ENCODE measurements at places on chromosomes 6 and 20.
A peak's percentile ranks its signal among the peaks of the same experiment; 100 is the strongest.

- no peak for DNase-seq
Measured at GRCh38 chr6:40640599-40641227, 53.5 kb upstream of the LRFN2 start.

GRCh38 chr20:278181-278580 lies 12.4 kb downstream of the C20orf96 start:
- no peak for DNase-seq

DNA sequence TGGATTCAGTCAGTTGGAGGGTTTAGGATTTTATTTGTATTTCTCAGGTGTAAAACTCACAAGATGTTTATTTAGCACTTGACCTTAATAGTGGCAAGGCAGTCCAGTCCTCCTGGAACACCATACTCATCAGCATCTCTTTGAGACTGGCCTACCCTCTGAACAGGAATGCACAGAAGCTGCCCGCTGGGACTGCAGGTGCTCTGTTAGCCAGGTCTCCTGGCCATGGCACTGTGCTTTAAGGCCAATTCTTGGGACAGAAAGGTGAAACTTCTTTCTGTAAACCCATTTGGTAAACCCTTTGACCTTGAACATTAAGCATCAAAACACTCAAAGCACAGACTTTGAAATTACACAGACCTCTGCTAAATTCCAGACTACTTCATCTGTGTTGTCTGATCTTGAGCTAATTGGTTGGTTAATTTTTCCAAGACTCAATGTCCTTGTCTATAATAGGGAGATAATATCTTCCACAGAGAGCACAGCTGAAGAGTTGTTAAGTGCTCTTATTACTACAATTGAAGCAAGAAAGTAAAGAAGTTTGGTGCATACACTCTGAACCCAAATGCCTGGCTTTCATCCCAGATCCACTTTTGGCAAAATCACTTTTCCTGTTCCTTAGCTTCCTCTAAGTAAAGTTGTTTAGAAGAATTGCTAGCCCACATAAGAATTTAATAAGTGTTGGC lies 54.9 kb upstream of the NT5E start:
- DNase-seq: no peak

DNA sequence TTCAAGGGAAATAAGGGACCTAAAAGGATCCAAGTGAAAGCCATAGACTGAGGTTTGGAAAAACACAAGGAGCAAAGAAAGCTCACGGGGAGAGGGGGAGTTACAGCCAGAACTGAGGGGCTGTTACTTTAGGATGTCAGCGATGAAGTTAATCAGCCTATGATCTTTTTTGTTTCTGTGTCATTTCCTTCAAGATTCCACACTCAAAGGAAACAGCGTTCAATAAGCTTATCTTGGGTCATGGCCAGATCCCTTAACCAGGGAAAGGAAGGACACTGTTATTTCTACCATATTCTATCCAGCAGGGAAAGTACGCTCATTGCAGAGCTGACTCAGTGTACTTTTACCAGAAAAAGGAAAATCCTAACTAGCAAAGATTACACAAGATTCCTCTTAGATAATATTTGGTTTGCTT lies 132.8 kb downstream of the PFDN4 start:
- DNase-seq: peak; percentile 24

DNA sequence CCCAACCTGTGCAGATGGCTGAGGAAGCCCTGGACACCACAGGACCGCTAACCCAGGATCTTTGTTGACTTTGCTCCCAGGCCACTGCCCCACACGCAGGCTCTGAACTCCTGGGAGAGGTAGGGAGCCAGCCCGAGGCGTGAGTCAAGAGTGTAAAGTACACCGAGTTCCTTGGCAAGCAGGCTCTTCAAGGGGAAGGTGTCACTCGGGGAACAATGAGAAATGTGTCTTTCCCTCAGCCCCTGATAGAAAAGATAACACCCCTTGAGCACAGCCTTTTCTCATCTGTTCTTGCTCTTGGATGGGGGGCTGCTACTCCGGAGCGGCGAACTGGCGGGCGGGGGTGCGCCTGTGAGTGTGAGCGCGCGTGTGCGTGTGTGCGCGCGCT lies 472 bp upstream of the EDN3 start:
- no peak for DNase-seq

GRCh38 chr6:100182313-100182712 lies 188.3 kb upstream of the MCHR2 start:
- no peak for DNase-seq

- no peak for DNase-seq
Measured at GRCh38 chr6:15775741-15776140, 112.9 kb upstream of the DTNBP1 start.

DNA sequence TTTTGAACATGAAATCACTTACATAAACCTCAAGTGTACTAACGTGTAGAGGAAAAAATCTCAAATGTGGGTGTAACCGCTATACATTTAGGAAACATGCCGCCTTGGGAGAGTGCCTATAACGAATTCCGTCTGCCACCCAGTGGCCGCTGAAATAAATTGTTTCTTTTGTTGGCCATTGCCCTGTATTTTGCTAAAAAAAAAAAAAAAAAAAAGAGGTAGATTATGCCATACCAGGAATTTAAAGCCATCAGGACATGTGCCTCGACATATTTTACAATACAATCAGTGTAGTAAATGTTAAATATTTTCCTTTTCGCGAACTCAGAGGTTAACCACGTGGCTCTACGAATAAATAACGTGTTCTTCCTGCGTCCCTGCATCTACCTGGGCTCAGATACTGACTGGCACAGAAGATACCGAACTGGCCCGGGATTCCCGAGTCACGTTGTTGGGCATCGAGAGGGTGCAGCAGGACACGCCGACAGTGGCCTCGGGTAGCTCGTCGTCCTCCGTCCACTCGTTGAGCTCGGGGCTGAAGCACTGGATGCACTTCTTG lies 14.3 kb downstream of the KLHL31 start:
- DNase-seq: peak; percentile 93

DNA sequence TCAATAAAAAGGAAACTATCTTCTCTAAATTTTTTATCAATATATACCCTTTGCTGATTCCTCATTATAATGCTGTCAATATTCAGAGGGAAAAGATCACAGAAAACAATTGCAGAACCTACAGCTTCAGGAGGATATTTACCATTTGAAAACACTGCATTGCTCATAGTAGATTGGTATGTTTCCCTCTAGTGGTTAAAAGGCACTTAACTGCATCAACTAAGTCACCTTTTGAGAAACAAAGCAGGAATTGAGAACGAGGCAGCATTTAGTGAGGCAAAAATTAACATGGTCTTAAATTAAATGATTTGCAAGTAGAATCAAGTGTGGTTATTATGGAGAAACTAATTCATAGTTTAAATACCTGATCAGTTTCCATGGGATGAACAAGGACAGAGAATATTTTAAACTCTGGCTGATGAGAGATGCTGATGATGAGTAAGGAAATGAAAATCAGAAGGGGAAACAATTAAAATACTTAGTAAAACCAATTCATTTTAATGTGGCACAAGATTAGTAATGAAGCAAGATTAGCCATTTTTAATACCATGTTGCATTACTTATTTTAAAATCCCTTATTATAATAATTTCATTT lies 642.1 kb downstream of the EPHA7 start:
- DNase-seq: peak; percentile 44

GRCh38 chr6:128017288-128017687 lies 116.4 kb upstream of the THEMIS start:
- no peak for DNase-seq

DNA sequence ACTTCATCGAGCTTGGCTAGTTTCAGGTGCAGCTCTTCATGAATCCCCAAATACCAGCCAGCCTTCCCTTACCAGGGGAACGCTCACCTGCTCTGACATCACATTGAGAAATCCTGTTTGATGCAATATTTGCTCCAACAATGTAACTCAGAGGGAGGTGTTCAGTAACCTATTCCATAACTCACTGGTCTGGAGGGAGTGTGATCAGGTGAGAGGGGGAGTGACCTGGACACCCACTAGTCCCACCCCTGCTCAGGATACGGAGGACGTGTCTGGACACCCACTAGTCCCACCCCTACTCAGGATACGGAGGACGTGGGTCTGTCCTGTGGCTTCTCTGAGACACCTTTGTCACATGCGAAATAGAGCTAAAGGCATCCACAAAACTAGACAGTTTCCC lies 70.3 kb downstream of the HUS1B start:
- DNase-seq: no peak

All from suppressor macrophage treated with lipopolysaccharide for 1 hour (primary cell).